ENCODE measurements at places on chromosomes 2 and 18. TPM values are rescaled to one million over a fixed set of nuclear protein-coding genes. Genes with fewer than 3 reads are reported as not detected.

MROH2A gene
- total RNA-seq, result not detected

PTCD3 gene
- total RNA-seq, result 37.0 TPM

FSHR gene
- not detected for total RNA-seq

CIB4 gene
- total RNA-seq, result not detected

DYNAP gene
- total RNA-seq, result not detected

TUBA3D gene
- total RNA-seq, result not detected

FSIP2 gene
- 0.33 TPM for total RNA-seq

UGT1A9 gene
- total RNA-seq, result not detected

Data from upper lobe of left lung (tissue), 6 donors.